ENCODE measurements at places on chromosomes 7 and 10.

GRCh38 chr7:106543221-106543757 lies 117.7 kb downstream of the CCDC71L start:
- no peak for DNase-seq

- no peak for DNase-seq
Measured at GRCh38 chr7:13988731-13989125, 738 bp downstream of the ETV1 start.

- no peak for DNase-seq
Measured at GRCh38 chr7:94425546-94425945, 30.9 kb downstream of the COL1A2 start.

GRCh38 chr10:132850896-132851295 lies 64.9 kb upstream of the NKX6-2 start:
- no peak for DNase-seq

GRCh38 chr7:37068038-37068437 lies 343.7 kb upstream of the AOAH start:
- no peak for DNase-seq

- no peak for DNase-seq
Measured at GRCh38 chr7:55366461-55367070, 1.4 kb downstream of the LANCL2 start.

- no peak for DNase-seq
Measured at GRCh38 chr10:132476146-132477065, 61.2 kb upstream of the INPP5A start.

GRCh38 chr10:13681095-13681494 lies 94.3 kb downstream of the PRPF18 start:
- DNase-seq = no peak

GRCh38 chr10:94706089-94706488 lies 22.6 kb downstream of the CYP2C18 start:
- DNase-seq = no peak

DNA sequence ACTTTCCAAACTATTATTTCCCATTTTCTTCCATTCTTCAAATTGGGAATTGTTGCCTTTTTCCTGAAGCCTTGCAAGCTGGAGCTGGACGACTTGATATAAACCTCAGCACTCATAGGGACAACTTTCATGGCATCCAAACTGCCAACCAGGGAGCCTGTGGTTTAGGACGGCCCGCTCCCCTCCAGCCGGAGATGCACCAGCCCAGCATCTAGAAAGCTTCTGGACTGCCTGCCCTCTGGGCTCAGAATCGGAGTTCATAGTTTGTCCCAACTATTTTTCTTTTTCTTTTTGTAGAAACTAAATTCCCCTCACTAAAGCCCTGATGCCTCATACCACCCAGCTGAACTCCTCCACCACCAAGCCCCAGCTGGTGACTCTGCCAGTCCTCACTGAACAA lies 200.3 kb downstream of the DNAJB6 start:
- DNase-seq = no peak

GRCh38 chr7:147567043-147567442 lies 1023.5 kb upstream of the C7orf33 start:
- no peak for DNase-seq

DNA sequence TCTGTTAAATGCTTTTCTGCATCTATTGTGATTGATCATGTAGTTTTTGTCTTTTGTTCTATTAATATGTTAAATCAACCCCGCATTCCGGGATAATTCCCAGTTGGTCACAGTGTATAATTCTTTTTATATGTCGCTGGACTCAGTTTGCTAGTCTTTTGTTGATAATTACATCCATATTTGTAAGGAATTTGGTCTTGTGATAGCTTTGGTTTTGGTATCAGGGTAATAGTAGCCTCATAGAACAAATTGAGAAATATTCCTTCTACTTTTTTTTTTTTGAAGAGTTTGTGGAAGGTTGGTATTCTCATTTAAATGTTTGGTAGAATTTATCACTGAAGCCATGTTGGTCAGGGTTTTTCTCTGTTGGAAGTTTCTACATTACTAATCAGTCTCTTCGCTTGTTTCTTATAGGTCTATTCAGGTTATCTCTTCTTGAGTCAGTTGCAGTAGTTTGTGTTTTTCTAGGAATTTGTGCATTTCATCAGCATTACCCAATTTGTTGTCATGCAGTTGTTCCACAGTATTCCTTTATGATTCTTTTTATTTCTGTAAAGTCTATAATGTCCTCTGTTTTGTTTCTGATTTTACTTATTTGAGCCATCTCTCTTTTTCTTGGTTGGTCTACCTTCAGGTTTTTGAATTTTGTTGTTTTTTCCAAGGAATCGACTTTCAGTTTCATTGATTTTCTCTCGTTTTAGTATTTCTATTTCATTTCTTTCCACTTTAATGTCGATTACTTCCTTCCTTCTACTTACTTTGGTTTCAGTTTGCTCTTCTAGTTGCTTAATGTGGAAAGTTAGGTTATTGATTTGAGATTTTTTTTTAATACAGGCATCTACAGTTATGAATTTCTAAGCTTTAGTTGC lies 64.6 kb upstream of the GJD4 start:
- no peak for DNase-seq
